ENCODE measurements at places on chromosomes 1 and 21. TPM values are rescaled to one million over a fixed set of nuclear protein-coding genes. Genes with fewer than 3 reads are reported as not detected.
A peak's percentile ranks its signal among the peaks of the same experiment; 100 is the strongest.

GRCh38 chr1:23960291-23961020 is 828 bp downstream of the PNRC2 start:
- no peak for ATAC-seq

DNA sequence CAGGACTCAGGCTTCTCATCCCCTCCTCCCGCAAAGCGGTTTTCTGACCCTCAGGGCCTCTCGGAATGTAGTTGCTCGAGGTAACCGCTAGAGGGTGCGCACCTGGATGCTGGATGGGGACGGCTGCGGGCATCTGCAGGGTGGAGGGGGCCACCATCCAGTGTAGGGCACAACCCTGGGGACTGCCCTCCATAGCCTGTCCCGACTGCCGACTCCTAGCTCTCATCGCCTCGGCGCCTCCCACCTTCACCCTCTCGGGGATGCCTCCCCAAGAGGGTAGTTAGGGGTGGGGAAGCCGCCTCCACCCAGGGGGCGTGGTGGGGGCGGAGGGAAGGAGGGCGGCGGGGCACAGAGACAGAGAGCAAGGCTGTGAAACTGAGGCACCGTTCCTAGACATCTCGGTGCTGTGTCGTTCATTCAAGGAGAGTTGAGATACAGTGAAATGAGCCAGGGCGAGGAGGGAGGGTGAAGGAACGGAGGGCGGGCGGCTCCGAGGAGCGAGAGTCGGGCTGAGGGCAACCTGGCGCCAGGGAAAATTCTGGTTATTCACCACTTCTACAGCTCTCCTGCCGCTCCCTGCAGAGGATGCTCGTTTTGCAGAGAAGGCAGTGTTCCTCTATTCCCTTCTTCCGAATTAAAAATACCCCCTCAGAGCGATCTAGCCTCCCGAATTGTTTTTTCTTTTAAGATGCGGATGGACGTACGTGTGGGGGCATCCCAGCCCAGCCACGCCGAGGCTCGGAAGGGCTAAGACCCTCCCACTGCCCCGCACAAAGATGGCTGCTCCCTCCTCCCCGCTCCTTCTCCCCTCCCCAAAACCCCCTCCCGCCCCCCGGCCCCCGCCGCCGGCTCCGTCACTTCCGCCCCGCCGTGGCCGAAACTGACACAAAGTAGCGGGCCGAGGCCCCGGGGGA is at the start of gene ATP8B2:
TSS of gene ATP8B2 (plus strand) at position 857 of the 914 bp plus-strand sequence. CDS start 2,617 bp downstream, outside the sequence.
- ATAC-seq: peak; percentile 66

The PGLYRP4 gene
- 0.22 TPM for total RNA-seq

GRCh38 chr1:64545118-64545843 is 75.4 kb downstream of the CACHD1 start:
- ATAC-seq: no peak

DNA sequence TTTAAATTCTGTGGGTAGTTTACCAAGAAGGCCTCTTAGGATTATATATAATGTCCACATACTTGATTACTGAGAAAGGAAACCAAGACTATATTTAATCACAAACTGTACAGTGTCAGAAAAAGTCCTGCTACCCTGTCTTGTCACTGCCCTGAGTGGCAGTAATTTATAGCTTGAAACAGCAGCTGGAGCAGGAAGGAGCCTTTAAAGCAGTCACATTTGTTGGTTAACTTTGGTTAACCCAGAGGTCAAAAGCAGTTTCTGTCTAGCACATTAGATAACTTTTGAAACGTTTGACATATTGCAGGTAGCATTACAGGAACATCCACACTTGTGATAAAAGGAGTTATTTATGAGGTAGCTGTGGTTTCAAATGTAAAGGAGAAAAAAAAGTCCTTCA is 161.7 kb downstream of the ROR1 start:
- no peak for ATAC-seq

- peak; percentile 86 for ATAC-seq
Observed at GRCh38 chr1:143720087-143721023, 251.4 kb downstream of the FAM72C start.

DNA sequence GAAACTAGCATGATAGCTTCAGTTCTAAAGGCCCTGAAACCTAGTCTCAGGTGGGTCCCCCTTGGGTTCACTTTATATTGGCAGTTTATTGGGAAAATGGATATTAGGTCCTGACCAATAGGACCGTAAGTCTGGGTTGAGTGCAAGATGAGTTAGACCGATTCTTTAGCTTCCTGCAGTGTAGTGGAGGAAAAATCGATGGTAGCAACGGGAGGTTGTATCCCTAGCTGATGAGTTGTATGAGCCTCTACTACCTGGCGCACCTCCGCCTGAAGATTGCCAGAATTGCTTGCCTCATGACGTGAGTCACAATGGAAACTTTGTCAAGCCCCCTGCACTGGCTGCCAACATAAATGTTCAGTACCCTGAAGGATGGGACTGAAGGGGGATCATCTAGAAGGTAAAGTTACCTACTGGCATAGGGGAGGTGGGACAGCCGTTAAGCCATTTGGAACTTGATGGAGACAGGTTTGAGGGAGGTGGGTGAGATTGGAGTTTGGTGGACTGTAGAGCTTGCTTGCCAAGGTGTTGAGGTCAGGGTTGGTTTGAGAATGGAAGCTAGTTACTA is 3.9 kb downstream of the RCC1 start:
- ATAC-seq: no peak

The KCNA2 gene
- 4.7 TPM for total RNA-seq

DNA sequence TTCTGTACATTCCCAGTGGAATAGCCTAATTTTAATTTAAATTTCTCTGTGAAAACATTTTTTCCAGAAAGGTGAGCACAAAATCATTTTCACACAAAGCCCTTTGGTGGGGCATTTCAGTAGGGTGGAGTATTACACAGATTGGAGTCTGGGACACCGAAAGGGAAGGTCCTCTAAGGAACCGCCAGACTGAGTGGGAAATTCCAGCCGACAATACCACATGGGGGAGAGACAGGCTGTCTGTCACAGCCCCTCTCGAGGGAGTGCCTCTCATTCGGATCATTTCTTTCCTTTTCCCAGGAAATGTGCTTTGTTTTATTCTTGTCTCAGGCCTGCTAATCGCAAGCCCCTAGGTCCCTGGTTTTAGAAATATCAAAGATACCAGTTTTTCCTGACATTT is 150.6 kb upstream of the HOOK1 start:
- ATAC-seq: no peak

Data from activated T-helper 17 cell treated with anti-CD3 and anti-CD28 coated beads, Interleukin-2, amount 50 U/mL, for 72 hours (primary cell).